NB4 (cell line): ENCODE measurements at places on chromosomes 11 and 22.

DNA sequence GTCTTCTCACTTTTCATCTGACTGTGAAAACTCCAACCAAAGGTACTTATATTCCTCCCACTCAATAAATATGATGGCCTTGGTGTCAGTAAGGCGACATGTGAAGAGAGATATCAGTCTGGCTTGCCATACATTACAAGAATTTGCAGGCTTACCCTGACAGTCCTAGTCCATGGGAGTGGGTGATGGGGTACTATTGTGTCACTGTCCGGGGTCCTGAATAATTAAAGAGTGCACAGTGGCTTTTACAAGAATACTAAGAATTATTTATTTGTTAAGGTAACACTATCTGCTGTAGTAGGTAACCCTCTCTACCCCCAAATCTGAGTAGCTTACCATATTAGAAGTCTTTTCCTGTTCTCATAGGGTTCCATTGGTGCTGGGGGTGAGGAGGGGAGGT, 23.1 kb upstream of the IZUMO1R start:
- peak; percentile 18 for DNase-seq

GRCh38 chr11:116980136-116980793, 118.0 kb downstream of the SIK3 start:
- peak; percentile 77 for DNase-seq

DNA sequence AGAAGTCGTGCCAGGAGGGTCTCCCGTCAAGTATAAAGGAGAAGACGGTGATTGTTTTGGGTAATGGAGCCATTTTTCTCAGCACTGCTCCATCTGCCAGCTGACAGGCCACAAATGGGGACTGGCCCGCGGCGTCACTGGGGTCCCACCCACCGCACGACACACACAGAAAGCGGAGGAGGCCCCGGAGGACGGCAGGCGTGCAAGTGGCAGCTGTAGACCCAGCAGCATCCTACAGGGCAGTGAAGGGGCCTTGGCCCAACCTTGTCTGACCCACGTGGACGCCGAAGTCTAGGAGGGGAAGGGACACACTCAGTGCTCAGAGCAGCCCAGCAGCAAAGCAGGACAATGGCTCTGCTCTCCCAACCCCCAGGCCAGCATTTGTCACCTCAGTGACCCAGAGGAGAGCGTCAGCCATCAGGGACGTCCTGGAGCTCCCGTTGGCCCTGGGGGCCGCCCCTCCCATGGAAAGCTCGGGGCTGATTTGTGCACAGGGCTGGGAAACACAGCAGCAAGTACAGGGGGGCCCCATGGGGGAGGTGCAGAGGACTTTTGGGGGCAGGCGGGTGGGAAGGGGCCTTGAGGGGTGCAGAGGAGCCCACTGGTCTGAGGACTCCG, 644.4 kb downstream of the BRD1 start:
- no peak for DNase-seq

GRCh38 chr11:27107548-27107947, 66.9 kb downstream of the BBOX1 start:
- no peak for DNase-seq

GRCh38 chr22:19187716-19188563, 9.4 kb upstream of the SLC25A1 start:
- DNase-seq: no peak

DNA sequence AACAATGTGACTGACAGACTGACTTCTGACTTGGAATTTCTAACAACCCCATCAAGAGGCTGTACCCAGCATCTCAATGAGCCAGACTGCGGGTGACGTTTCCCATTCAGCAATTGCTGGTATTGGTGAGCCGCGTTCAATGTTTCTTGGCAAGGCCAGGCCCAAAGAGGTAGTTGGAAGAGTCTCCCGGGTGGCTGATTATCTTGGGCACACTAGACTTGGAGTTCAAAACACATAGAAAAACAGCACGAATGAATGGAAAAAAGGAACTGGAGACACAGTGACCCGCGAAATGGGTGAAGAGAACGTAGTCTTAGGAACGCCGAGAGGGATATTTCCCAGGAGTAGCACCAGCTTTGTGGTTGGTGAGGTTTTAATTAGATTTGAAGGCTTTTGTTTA, 115.7 kb downstream of the RPS6KA4 start:
- no peak for DNase-seq

GRCh38 chr22:43317239-43317638, 25.9 kb downstream of the SCUBE1 start:
- no peak for DNase-seq
